Germinal center (tissue), 1 donor: ENCODE measurements at places on chromosomes 11 and 22.
A peak's percentile ranks its signal among the peaks of the same experiment; 100 is the strongest.

- DNase-seq, result no peak
These were observed 13.7 kb downstream of the ELFN2 start for GRCh38 chr22:37413546-37413945.

GRCh38 chr11:45653277-45653676 is 12.1 kb downstream of the CHST1 start:
- DNase-seq, result no peak

GRCh38 chr11:133082453-133082781 is 449.9 kb downstream of the OPCML start:
- DNase-seq, result no peak

DNA sequence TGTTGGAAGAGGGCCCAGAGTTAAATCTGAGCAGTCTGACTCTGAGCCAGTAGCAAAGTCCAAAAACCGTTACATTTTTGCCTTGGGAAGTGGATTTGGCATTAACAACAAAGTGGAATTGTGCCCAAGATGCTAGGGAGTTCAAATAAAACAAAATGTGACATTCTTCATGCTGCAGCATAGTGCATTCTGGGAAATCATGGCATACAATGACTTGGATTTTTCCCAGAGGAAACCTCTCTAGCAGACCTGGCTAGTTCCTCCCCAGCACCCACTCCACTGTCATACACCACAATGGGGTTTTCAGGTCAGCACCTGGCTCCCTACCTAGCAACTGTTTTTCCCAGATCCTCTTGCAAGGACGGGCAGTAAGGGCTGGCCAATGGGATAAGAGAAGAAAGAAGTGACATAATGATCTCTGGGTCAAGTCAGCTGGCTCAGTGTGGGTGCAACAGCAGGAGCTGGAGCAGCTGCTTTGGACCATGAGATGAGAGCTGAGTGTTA is 24.8 kb upstream of the CYB5R3 start:
- no peak for DNase-seq

DNA sequence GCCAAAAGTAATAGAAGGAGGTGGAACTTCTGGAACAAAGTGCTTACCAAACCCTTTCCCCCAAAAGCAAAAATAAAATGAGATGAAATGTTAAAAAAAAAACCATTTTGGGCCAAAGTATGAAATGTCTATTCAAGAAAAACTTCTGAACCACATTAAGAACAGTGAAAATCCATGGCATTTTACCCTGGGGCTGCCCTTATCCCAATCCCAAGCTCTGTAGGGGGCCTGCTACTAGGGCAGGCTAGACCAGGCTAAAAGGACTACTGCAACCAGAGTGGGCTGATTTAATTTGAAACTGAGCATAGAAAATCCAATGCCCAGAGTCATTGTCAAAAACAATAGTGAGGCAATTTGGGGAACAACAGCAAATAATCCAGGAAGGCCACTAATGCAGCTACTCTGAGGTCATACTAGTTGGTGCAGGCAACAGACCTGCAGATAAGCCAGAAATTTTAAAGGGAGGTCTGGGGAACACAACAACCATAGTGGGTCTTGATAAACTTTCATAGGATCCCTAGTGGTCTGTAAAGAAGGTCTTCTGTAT is 99.4 kb downstream of the RELT start:
- DNase-seq, result no peak

DNA sequence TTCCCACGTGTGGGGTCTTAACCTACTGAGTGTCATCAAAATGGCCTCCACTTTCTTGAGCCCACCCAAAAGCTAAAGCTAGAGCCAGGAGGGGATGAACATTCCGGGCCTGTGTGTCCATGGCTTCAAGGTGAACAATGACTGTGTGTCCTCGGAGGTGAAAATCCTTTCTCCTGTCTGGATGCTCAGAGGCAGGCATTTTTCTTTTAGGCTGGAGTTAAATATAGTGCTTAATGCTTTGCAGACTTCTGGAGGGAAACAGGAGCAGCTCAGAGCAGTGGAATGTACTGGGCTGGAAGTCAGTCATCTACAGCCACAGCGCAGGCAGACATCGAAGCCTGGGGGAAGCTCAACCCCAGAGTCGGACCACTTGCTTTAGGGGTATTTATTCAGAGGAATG is 68.6 kb upstream of the TMEM45B start:
- DNase-seq, result no peak

DNA sequence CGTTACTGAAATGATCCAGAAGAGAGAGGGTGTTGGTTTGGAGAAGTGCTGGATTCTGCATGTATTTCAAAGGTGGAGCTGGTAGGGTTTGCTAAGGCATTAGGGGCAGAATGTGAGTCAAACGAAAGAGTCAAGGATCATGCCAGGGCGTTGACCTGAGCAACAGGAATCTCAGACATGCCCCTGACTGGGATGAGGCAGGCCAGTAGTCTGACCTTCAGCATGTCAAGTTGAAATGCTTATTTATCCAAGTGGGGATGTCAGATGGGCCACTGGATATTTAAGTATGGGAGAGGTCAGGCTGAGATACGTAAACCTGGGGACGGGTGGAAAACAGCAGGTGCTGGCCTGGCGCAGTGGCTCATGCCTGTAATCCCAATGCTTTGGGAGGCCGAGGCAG is 2.7 kb upstream of the TSGA10IP start:
- DNase-seq, result no peak

DNA sequence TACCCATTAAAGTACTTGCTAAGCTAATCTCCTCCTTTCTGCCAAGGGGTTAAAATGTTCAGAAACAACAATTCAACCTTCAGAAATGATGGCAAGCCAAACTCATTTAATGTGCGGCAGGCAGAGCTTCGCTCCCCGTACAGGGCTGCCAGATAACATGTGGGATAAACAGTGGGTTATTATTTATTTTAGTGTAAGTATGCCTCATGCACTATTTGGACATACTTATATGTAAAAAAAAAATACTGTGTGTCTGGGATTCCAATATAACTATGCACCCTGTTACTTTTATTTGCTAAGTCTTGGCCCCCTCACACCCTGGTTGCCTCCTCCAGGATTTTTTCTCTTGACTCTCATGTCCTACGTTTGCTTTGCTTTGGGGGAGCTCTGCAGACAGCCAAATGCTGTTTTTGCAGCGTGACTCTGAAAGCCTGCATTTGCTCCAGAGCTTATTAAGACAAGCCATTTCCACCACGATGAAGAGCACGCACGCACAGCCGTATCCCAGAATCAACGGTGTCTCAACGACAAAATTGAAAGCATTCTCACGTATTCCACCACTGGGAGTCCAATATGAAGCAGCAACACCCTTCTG is 86.5 kb upstream of the SHANK2 start:
- no peak for DNase-seq

DNA sequence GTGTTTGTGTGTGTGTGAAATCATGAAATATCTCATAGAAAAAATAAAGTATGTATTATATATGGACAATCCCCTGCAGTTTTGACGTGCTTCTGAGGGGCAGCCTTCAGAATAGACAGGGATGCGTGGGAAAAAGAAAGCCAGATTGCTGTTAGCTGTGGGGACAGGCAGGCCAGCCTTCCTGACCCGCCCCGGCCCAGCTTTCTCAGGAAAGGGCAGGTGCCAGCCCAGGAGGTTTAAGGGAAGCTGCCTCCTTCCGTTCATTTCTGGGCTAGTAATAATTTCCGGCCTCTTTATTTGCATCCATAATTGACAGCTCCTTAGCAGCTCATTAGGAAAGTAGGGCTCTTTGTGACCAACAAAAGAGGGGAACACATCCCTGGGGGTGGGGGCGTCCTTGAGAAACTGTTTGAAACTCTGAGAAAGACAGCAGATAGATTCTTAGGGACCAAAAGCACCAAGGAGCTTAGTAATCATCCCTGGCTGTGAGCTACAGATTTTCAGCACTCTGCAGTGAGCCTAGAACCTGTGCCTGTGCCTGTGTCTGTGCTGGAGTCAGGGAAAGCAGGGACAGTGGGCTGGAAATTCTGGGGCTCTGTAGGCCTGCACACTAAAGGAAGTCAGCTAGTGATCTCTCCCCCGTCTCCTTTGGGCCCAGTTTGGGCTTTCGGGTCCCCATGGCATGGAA is 632.9 kb upstream of the CADM1 start:
- DNase-seq, result no peak

DNA sequence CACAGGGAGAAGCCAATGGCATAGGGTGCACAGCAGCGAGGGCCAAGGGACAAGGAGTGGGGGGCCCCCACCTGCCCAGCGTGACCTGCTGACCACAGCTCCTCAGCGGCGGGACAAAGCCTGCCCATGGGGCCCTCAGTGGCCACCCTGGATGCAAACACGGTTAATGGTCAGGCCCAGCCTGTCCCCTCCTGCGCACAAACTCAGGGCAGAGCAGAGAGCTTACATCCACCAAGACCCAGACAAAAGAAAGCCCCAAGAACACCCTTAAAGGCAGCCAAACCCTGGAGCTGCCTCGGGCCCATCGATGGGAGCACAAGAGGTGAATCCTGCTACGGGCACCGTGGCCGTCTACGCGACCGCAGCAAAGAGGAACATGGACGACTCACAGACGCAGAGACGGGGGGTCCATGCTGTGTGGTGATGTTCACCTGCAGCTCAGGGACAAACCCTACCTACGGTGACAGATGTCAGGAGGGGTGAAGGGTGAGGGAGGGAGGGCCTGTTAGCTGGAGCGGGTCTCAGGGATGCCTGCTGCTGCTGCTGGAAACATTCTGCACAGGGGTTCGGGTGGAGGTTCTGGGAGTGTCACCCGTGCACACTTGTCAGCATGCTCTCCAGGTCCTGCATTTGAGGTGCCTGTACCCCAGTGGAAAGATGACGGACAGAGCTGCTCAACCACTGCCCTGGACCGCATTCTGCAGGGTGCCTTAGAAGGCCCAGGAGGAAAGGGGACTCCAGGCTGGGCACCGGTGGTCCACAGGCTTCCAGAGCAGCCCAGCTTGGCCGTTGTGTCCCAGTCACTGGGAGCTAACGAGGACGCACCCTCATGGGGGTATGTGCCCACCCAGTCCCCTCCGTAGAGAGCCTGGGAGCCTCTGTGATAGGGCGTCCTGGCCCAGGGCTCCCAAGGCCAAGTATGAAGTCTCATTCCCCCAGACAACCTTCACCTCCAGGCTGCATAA is 11.6 kb downstream of the ASCL2 start:
- DNase-seq, result no peak

DNA sequence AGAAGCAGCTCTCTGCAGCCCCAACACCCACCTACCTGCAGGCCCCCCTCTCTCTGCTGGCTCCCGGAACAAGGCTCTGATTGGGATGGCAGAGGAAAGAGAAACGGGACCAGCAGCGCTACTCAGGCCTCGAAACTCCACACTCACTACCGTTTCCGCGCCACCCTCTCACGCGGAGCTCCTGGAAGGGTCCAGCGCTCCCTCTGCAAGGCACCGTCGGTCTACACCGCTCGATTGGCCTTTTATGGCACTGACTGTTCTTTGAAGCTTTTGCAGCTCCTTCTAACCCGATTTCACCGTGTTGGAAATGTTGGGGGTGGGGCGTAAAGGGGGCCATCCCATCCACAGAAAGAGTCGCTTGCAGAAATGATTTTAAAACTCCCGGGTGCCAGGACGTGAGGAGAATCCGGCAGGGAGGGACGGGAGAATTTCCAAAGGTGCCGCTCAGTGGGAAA is 323 bp upstream of the PANX1 start:
- DNase-seq, result peak; percentile 23

DNA sequence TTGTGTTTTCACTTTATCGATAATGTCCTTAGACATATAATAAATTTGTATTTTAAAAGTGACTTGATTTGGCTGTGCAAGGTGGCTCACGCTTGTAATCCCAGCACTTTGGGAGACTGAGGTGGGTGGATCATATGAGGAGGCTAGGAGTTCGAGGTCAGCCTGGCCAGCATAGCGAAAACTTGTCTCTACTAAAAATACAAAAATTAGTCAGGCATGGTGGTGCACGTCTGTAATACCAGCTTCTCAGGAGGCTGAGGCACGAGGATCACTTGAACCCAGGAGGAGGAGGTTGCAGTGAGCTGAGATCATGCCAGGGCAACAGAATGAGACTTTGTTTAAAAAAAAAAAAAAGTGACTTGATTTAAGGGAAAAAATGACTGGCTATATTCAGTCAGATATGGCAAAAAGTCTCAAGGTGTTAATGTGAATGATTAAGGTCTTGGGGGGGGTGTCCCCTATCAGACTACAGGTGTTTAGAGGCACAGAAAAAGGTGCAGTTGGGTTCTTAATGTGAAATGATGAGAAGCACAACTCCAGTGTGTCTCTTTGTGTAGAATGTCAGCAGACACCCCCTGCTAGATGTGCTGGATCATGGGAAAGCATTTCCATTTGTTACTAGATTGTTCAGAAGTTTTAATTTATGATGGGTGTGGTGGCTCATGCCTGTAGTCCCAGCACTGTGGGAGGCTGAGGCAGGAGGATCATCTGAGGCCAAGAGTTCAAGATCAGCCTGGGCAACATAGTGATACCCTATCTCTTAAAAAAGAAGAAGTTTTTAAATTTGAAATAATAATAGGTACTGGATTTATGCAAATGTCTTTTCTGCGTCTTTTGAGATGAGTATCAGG is 17.0 kb downstream of the NEAT1 start:
- DNase-seq, result no peak

DNA sequence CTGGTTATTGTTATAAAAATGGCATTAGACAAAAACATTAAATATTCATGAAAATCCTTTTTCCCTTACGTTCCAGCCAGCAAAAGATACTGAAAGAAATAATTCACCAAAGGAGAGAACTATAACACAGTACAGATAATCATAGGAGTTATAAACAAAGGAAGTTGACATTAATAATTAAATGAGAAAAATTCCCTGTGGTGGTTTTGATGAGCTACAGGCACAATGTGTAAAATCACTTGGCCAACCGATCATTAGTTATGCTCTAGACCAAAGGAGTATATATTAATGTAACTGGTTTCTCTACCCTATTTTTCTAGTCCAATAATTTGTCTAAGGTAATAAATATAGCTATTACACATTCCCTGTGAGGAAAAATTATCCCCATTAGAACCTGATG is 534.7 kb downstream of the CNTN5 start:
- DNase-seq, result no peak

DNA sequence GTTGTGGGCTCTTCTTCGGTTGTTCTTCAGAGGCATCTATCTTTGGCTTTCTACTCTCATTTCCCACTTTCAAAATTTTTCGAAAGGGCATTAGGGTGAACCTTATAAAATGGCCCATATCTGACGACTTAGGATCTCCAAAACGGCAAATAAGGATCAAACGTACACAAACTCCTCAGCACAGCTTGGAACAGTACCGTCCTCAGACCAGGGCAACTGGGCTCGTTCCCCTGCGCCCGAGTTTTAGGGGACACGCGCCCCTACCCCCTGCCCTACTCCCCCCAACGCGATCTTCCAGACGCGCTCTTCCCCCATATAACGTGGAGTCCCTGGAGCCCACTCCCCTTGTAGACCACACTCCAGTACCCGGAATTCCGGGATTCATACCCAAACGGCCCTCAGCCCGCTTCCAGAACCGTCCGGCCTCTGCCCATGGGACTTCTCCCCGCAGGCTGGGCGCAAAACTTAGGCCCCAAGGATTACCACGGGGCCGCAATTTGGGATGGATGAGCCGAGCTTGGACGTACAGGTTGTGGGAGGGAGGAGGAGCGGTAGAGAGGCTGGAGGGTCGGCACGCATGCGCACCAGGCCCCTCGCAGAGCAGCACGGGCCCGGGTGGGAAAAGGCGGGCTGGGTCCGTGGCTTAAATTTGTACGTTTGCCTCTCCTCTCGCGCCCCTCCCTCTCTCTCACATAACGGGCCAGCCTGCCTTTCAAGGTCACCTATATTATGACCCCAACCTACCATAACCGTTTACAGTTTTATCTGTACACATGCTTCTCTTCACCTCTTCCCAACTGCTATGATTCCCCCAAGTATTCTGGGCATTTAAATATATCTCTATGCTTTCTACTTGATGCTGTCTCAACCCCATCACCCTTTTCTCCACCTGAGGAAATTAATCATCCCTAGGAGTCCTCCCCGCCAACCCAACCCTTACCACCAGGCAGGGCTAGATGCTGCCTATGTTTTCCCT is 3.4 kb downstream of the CCDC89 start:
- DNase-seq, result peak; percentile 87
